Cardiac septum (tissue), 1 donor: ENCODE measurements at places on chromosomes 16 and 17. TPM values are rescaled to one million over a fixed set of nuclear protein-coding genes. Genes with fewer than 3 reads are reported as not detected.

HOXB1 gene
- total RNA-seq = not detected

ABCA10 gene
- total RNA-seq = 5.6 TPM

FZD2 gene
- 5.7 TPM for total RNA-seq

WSB1 gene
- 94.1 TPM for total RNA-seq

TEX19 gene
- not detected for total RNA-seq

MAPT gene
- 44.4 TPM for total RNA-seq
